ENCODE measurements at places on chromosomes 5 and 9.

DNA sequence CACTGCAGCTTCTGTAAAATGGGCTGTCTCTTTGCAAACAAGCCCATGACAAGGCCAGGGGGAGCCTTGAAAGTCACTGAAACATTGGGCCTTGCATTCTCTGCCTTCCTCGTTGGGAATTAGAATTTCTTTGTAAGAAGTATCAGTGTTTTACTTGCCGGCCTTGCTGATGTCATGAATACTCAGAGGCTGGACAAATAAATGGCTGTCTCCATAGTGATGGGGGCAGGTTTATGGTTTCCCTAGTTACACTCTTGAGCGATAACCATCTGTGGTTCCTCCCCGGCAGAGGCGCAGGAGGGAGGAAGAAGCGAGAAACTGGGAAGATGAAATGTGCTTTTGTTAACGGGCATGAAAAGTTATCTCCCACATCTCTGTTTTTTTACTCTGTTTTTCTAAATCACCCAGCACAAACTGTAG, 272.7 kb upstream of the PANK3 start:
- DNase-seq, result no peak

DNA sequence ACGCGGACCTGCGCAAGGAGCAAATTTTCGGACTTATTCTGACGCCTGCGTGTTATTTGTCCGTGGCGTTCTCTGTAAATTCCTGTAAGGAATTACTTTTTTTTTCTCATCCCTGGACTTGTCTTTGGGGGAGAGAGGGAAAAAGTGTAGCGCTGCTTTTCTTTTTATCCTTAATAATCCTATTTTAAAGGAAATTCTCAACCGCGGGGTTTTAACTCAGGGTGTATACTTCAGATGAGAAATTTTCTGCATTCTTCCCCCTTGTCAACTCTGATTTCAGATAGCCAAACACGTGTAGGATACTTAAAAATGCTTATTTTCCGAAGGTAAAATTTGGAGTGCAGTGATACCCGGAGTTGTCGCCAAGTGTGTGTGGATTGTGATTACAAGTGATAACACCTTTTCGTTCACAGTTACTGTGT, 853 bp downstream of the DCP2 start:
- no peak for DNase-seq

DNA sequence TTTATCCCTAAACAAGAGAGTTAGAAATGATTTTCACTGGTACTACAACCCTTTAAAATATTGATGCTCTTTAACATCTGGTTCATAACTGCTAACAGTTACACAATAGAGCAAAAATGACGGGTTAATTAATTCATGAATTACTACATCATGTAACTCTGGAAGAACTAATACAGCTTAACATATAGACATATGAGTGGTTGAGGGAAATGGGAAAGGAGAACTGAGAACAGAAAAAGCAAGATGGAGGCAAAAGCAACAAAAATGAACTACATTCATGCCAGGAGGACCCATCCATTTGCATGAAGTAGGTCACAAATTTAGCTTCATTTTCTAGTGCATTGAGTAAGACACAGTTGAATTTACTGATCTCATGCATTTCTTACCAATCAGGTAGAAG, 61.8 kb downstream of the C9 start:
- no peak for DNase-seq

GRCh38 chr9:107710953-107711352, 221.4 kb upstream of the KLF4 start:
- no peak for DNase-seq

DNA sequence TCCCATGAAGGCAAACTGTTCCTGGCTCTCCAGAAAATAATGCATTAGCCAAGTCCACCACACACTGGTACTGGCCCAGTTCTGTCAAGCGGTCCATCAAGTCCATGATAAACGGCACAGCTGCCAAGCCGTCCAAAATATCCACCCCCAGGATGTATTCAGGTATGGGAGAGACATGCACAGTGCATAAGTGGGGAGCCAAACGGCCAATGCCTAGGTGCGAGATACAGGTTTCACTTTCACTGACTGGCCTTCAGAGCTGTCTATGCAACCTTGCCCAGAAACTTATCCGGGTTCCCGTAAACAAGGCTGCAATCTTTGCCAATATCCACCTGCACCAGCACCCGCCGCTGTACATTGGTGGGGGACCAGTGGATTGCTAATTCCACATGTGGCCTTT, 795.8 kb downstream of the EFNA5 start:
- DNase-seq, result no peak

DNA sequence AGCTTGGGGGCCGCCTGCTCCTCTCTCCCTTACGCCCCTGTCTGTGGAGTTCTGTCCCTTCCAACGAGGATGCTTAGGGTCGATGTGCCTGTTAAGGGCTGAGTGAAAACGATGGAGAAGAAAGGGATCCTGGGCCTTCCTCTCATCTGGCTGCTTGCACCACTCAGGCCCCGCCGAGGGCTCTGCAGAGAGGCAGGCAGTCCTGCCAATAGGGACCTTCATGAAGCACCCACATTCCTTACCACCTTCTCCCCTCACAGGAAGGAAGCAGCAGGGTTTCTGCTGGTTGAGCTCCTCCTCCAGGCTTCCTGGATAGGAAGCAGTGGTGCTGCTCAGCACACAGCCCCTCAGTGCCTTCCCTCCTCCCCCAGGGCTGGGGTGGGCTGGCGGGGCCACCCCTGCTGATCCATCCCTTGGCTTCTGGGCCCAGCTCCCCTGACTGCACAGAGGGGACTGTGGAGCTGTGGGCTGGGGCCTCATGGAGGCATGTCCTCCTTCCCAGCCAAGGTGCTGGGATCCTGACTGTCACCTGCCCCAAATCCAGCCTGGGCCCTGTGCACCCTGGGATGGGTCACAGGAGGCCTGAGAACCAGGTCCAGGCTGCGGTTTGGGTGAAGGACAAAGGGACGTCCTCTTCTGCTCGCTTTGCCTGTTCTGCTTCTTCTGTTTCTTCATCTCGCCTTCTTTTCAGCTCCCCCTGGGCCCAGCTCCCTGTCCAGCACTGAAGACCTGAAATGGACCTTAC, 50.5 kb downstream of the AHRR start:
- DNase-seq, result no peak

DNA sequence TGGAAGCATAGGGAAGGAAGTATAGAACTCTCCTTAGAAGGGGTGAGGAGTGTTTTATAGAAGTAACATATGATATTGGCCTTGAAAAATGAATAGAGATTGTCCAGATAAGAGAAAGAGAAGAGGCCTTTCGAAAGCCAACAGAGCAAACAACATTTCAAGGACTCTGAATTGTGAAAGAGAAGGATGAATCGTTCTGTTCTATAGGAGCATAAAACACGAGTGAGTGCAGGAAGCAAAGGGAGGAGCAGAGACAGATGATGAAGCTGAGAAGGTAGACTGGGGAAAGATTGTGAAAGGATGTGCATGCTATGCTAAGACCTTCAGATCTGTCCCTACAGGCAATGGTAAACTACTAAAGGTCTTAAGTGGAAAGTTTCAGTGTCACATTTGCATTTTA, 271.0 kb downstream of the TMEM161B start:
- DNase-seq, result no peak

Data from activated gamma-delta T cell (primary cell).